ENCODE measurements at places on chromosomes 7 and 10. TPM values are rescaled to one million over a fixed set of nuclear protein-coding genes. Genes with fewer than 3 reads are reported as not detected.

GRCh38 chr10:88992921-88993524 is 2.4 kb downstream of the FAS start:
- DNase-seq = peak; percentile 56

DNA sequence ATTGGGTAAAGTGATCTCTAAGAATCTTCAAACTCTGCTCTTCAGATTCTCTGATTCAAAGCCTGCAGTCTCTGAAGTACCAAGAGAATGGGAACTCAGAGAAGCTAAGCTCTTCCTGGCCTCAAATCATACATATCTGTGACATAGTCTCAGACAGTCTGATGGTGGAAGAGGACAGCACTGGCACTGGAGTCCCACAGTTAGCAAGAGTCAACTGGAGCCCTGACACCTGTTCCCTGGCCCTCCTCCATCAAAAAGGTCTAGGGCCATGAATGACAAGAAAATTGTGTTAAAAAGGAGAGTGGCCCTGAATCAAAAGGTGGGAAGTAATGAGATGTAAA is 37.7 kb downstream of the PRSS2 start:
- DNase-seq = no peak

TRIM73 gene
- total RNA-seq = 4.3 TPM

- DNase-seq = no peak
These were observed 129.7 kb upstream of the CALCR start for GRCh38 chr7:93704217-93704616.

GRCh38 chr10:14016011-14016536 is 314.6 kb downstream of the FRMD4A start:
- DNase-seq = no peak

GRCh38 chr7:103795787-103796186 is 193.7 kb downstream of the RELN start:
- no peak for DNase-seq

H2BK1 gene
- total RNA-seq = not detected

DNA sequence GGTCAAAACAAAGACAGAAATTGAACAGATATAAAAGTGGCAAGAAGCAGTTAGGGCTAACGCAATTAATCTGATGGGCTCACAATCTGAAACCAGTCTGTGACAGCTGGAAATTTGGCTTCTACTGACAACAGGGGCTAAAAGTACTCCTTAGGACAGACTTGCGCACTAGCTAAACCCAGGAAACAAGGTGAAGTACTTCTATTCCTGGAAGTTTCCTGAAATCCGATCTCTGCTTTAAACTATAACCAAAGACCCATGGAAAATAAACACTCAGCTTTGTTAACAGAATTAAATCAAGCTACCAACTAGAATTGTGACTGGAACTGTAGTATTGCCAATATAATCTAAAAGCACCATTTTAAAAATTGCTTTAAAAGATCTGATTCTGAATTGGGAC is 520.2 kb upstream of the ZWINT start:
- peak; percentile 25 for DNase-seq

DNA sequence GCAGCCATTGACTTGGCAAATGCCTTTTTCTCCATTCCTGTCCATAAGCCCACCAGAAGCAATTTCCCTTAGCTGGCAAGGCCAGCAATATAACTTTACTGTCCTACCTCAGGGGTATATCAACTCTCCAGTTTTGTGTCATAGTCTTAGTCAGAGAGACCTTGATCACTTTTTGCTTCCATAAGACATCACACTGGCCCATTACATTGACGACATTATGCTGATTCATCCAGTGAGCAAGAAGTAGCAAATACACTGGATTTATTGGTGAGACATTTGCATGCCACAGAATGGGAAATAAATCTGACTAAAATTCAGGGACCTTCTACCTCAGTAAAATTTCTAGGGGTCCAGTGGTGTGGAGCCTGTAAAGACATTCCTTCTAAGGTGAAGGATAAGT is 649.7 kb upstream of the ANKRD30A start:
- DNase-seq = no peak

PLXNA4 gene
- 3.5 TPM for total RNA-seq

- no peak for DNase-seq
These were observed 215.9 kb downstream of the RAB11FIP2 start for GRCh38 chr10:117830787-117831212.

CHCHD3 gene
- total RNA-seq = 53.9 TPM

DNA sequence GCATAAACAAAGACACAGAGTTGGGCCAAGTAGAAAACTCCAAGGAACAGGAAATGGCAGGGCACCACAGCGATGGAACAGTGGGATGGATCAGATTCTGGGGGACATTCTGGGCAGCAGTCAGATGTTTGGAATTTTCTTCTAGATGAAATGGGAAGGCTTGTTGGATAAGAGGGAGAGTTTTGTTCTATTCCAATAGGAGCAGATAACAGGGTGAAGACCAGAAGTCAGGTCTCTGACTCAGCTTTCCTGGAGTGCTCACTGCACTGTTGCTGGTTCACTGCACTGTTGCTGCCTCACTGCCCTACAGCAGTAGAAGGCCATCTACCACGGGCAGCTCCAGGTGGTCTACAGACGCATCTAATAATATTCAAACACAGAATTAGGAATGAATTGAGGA is 135.6 kb downstream of the ATE1 start:
- no peak for DNase-seq

ASL gene
- 57.2 TPM for total RNA-seq

- DNase-seq = no peak
These were observed 3.0 kb downstream of the GIMAP1 start for GRCh38 chr7:150719436-150719835.

VIPR2 gene
- total RNA-seq = 0.91 TPM

SFXN4 gene
- 21.9 TPM for total RNA-seq

GRCh38 chr10:103985726-103986125 is 18.8 kb downstream of the SLK start:
- DNase-seq = no peak

DNA sequence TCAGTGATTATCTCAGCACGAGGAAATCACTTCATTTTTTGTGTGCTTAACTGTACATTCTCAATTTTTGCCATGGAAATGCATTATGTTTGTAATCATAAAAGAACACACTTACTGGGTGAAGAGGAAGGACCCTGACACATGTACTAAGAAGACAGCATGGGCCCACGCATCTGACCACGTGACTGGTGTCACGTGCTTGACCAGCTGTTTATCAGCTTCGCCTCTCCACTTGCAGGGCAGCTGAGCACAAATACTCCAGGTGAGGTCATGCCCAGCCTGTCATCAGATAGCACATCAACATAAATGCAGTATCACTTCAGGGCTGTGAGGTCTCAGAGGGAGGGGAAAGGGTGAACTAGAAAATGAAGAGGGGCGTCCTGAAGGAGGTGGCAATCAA is 179.8 kb downstream of the EBF3 start:
- no peak for DNase-seq

GRCh38 chr10:74955796-74956195 is 129.4 kb downstream of the KAT6B start:
- no peak for DNase-seq
